ENCODE measurements at places on chromosomes 6 and 20.
A peak's percentile ranks its signal among the peaks of the same experiment; 100 is the strongest.

DNA sequence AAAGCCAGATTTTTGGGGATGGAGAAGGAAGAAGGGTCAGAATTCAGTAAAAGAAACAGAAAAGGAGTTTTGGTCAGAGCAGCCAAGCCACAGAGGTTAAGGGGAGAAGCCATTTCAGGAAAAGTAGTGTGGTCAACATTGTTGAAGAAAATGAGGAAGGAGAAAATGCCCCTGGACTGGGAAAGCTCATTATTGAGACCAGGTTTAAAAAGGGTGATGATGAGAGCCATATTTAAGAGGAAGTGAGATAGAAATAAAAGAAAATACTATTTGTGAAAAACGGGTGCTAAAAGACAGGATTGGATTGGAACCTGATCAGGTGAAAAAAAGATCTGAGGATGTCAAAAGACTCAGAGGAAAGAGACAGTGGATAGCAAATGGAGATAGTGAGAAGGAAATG, 75.8 kb downstream of the CEP162 start:
- DNase-seq, result no peak

GRCh38 chr6:148217051-148217450, 125.6 kb upstream of the SASH1 start:
- no peak for DNase-seq

DNA sequence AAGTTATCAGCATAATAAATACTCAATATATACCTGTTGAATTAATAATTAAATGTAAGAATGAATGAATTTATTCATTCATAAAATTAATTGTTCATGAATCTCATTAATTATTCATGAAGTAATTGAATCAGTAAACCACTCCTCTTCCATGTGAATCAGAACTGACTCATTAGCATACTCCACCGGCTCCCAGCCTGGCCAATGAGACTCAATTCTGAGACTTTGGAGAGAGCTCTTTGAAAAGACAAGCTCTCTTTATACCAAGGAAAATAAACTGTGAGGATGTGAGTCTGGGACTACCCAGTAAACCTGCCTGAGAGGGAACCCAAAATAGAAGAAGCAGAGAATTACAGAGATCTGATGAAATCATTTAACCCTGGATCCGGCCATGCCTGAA, 8.4 kb upstream of the SLC2A10 start:
- DNase-seq, result no peak

- no peak for DNase-seq
Measured at GRCh38 chr6:119562168-119562567, 212.6 kb upstream of the MAN1A1 start.

GRCh38 chr6:158322400-158322723, 10.1 kb downstream of the TULP4 start:
- DNase-seq, result no peak

- DNase-seq, result peak; percentile 28
Measured at GRCh38 chr6:113901482-113901881, 44.3 kb downstream of the MARCKS start.
